ENCODE measurements at places on chromosomes 3 and 15.
A peak's percentile ranks its signal among the peaks of the same experiment; 100 is the strongest.

DNA sequence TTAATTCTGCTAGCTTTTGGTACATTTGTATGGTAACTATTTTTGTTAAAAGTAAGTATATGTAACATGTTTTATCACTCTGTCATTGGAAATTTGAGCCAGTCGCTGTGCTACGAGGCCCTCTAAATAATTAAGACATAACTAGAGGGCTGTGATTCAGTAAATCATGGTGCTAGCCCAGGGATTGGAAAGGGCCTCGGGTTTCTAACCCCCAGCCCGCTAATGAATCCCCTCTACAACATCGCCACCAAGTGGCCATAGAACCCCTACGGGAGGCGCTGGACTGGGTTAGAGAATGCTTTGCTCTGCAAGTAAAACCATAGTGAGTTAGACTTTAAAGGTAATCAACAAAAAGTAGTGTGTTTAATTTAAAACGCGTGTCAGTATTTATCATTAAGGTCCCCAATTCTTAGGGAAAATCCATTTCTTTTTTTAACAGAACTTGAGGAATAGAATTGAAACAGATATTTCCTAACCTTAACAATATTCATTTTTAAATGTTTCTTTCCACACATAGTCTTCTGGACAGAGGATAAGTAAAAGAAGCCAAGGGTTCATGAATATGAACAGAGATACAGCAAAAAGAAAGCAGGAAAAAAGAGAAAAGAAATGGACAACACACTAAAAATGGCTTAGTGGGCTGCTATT lies 744.7 kb downstream of the EPHA3 start:
- no peak for DNase-seq

- DNase-seq, result no peak
These were observed 471.6 kb downstream of the FOXP1 start for GRCh38 chr3:71111784-71112440.

DNA sequence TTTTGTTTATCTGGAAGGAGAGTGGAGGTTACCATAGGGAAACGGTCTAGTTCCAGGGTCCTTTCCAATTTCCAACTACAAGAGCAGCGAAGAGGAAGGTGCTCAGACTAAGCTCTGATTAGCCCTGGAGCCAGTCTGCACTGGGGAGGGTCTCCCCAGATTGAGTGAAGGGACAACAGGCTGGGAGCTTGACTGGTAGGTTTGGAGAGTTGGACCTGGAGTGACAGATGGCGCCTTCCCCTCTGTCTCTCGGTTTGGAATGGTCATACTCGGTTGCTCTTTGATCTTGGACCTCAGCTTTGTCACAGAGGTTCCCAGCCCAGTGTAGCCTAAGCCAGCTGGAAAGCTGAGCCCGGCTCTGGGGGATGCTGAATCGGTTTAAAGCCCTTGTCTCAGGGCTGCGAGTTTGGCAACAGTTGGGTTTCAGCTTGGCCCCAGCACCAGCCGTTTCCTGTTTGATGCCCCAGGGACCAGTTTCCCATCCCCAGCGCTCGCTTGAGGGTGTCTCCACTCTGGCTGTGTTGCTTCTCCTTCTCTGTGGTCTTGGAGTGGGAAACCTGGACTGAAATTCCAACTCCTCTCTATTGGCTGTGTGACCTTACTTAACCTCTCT lies 53.1 kb upstream of the ULK4 start:
- DNase-seq, result no peak

DNA sequence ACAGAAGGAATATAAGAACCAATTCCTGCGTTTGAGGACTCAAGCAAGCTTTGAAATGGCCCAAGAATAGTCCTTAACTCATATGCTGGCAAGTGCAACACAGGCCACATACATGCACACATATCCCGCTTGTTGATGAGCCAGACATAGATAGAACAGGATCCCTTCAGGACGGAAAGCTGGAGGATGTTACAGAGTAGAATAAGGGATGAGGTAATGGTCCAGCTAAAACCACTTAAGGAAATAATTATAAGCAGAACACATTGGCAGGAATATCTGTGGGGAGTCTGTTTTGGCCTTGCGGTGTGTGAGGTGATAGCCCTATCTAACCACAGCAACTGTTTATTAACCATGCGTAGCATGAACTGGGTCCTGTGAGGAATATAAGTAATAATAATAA lies 25.0 kb downstream of the SCG3 start:
- DNase-seq, result no peak

- DNase-seq, result no peak
These were observed 239.4 kb downstream of the WNT5A start for GRCh38 chr3:55247666-55248065.

- DNase-seq, result no peak
These were observed 125.1 kb downstream of the TIGIT start for GRCh38 chr3:114418724-114419543.

GRCh38 chr3:187066228-187066995 lies 72.9 kb downstream of the RPL39L start:
- DNase-seq, result peak; percentile 25

- DNase-seq, result no peak
These were observed 61.4 kb downstream of the GOLIM4 start for GRCh38 chr3:168034152-168034928.

- DNase-seq, result no peak
These were observed 2.5 kb upstream of the EFCC1 start for GRCh38 chr3:128998561-128998960.
